ENCODE measurements at places on chromosomes 1 and 21.

- no peak for DNase-seq
Measured at GRCh38 chr1:47023268-47024140, at the start of gene CYP4X1. TSS of gene CYP4X1 (plus strand) at chr1:47023669. CDS start at chr1:47023818, 149 bp downstream.

DNA sequence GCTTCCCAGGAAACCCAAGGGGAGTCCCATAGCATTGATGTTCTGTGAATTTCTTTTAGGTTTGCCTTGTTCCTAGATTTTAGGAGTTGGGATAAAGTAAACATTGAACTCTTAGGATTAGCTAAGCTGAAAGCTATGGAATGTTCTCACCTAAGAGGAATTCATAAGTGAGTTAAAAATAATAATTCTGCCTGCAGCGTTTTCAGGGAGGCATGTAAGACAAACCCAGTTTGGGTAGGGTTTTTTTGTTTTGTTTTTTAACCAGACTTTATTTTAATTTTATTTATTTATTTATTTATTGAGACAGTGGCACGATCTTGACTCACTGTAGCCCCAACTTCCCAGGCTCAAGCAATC lies 28.9 kb upstream of the CD101 start:
- DNase-seq = no peak

DNA sequence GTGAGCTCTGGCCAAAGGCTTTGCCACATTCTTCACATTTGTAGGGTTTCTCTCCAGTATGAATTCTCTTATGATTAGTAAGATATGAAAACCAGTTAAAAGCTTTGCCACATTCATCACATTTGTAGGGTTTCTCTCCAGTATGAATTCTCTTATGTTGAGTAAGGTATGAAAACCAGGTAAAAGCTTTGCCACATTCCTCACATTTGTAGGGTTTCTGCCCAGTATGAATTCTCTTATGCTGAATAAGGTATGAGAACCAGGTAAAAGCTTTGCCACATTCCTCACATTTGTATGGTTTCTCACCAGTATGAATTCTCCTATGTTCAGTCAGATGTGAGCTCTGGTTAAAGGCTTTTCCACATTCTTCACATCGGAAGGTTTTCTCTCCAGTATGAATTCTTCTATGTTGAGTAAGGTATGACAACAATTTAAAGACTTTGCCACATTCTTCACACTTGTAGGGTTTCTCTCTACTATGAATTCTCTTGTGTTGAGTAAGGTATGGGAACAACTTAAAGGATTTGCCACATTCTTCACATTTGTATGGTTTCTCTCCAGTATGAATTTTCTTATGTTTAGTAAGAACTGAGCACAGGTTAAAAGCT lies 20.7 kb downstream of the ZNF695 start:
- no peak for DNase-seq

DNA sequence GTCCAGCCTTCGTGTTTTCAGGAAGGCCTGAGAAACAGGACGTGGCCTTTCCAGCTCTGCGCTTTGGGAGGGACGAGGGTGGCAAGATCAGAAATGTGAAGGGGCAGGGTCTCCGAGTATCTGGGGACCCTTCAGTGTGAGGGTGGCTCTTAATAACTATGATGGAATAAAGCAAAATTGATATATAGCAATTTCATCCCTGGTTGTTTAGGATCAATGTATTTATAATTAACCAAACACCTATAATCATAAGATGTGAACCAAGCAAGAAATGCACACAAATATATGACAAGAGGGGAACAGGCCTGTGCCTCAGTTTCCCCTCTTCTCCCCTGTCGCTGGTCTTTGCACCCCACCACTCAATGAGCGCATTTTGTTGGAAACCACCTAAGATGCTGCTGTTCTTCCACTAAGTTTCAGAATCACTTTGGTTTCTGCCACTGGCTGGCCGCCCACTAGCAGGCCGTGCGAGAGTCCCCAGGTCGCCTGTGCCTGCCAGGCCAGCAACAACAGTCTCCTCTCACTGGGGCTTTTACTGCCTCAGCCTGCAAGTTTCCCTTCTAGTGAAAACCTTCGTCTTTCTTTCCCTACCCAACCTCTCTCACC lies 36.6 kb downstream of the UBASH3A start:
- DNase-seq = no peak

GRCh38 chr1:113123737-113124136 lies 50.7 kb downstream of the LRIG2 start:
- no peak for DNase-seq

DNA sequence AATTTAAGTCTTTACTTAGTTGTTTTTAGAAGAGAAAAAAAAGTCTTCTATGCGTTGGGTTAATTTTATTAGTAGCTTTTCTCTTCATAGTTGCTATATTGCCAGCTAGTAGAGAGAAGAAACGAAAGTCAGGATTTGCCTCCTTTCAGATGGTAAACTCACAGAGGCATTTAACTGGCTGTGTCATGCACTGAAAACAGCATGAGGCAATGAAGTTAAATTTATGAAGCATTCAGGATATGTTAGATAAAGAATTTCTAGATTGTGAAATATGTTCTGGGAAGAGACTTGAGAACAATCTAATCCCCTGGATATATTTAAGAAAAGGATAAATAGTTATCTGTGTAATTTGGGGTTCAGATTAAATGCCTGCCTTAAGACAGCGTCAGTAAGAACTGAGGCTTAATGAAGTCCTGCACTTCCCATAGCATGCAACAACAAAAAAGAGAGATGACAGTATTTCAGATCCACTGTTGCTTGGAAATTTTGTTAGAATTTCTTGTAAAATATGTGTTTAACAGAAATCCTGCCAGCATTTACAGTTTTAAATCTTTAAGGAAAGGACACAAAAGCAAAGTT lies 1.7 kb downstream of the ANGPTL1 start:
- DNase-seq = no peak

GRCh38 chr1:211549092-211549711 lies 29.8 kb downstream of the SLC30A1 start:
- DNase-seq = no peak

GRCh38 chr1:24872061-24872850 lies 57.8 kb downstream of the RUNX3 start:
- DNase-seq = peak; percentile 74

DNA sequence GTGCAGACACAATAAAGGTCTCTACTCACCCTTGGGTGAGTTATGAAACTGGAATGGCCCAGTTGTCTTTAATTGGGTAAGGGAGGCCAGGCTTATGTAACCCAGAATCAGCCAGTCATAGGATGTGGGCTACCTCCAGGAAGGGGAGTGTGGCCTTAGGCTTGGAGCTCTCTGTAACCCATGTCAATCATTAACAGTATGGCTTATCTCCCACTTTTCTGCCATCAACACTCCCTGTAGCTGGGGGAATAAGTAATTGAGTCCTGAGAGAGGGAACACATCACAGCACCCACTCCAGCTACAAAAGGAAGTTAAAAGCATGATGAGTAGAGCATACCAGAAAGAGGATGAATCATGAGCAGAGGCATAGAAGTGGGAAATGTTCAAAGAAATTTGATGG lies 327.0 kb upstream of the DUSP10 start:
- peak; percentile 22 for DNase-seq

- DNase-seq = no peak
Measured at GRCh38 chr1:103489935-103490334, 35.6 kb upstream of the RNPC3 start.

DNA sequence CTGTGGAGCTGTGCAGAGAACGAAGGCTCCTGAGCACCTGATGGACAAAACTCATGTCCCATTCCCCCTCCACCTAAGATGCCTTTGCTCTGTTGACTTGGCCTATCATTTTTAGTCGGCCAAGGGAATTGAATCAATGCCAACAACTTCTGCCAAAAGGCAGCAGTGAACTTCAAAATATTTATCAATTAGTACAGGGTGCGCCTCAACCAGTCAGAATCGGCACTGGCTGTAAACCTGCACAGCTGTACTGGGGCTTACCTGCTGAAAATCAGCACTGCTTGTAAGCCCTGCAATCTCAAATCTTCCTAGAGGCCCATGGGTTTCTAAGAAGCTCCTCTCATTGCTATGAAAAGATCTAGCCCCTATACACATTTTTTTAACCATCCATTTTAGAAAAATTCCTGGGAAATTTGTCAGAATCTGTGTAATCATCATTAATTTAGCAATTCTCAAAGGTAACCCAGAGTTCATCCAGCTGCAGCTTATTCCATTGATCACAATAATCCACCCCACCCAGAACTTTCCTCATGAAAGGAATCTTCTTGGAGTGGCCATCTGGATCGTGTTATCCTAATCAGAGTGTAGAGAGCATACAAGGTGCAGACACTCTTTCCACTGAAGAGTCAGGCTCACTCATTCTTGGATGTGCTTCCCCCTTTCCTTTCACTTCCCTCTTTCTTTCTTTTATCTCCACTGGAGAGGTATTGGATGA lies 40.2 kb downstream of the ADAMTS1 start:
- DNase-seq = no peak

GRCh38 chr21:39947031-39947430 lies 79.8 kb downstream of the PCP4 start:
- DNase-seq = no peak

DNA sequence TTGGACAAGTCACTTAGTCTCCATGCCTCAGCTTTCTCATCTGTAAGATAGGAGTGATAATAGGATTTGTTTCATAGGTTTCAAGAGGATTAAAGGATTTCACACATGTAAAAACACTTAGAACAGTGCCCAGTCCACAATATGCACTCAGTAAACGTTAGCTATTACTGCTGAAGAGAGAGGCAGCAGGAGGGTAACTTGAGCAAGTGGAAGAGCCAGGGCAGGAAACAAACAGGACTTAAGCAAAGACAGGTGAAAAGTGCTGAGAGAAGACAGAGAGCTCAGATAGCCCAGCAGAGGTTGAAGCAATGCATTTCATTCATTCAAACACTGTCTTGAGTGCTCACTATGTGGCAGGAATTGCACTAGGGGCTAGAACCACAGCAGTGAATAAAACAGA lies 21.1 kb upstream of the H3-3A start:
- DNase-seq = peak; percentile 15

DNA sequence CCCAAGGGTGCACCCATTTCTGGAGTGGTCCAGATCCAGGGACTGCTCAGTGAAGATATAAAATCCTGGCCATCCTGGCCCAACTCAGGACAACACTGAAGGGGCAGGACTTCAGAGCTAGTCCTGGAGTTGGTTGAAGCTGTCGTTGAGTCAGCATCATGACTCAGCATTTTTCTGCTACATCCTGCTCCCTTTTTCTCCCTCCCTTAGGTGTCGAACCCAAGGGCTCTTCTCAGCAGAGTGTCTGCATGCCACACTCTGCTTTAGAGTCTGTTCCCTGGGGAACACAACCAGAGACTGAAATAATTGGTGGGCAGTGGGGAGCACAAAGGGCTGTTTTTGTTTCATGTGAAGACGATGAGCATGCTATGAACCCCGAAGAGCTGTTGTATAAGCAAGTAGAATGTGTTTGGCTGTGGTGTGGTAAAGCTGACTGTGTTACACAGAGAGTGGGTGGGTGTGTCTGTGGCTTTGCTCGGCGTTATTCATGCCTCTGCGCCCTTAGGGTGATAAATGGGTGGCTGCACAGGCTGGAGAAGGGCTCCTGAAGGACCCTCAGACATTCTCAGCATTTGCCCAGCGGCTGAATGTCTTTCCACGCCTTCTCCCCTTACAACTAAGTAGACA lies 167.2 kb downstream of the CYYR1 start:
- DNase-seq = no peak

GRCh38 chr1:156356262-156356874 lies 12.6 kb upstream of the RHBG start:
- no peak for DNase-seq

DNA sequence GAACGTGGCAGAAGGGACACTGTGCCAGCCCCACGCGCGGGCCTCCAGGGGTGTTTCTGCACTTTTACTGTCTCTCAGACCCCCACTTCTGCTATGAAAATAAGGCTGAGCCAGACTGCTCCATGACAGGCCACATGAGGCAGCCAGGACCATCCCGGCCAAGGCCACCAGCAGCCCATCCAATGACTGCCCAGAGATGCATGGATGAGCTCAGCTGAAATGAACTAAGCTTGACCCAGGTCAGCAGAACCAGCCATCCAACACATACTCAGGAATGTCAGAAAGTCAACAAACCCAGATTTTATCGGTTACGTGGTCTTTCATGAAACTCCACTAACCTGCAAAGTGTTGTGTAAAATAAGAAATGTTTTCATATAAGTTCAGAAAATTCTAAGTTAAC lies 51.2 kb downstream of the CCDC185 start:
- DNase-seq = no peak

GRCh38 chr1:183673605-183674323 lies 20.6 kb upstream of the APOBEC4 start:
- no peak for DNase-seq

GRCh38 chr1:44417351-44418021 lies 12.4 kb downstream of the RNF220 start:
- DNase-seq = peak; percentile 64

DNA sequence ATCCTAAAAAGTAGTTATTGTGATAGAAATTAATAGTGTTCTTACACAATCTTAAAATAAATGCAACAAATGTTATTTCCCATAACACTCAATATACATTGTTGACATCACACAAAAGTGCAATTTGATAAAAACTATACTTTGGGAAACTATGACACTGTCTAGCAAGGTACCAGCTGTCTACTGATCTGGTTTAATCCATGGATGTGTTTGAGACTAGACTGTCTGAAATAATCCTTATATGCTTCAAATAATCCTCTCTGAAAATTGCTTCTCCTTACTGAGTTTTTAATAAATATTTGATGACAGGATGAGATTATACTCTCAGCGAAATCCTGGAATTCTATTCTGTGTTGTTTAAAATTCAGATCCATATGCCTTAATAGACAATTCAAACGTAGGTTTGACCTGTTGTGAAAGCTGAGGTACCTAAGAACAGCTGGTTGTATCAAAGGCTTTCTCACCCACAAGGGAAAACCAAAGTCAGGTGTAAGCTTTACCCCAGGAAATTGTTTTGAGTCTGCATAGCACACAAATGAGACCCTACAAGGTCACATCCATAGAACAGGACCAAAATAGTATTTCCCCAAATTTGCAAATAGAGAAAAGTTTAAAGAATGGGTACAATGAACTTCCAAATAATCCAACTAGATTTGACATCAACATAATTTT lies 8.8 kb upstream of the GFI1 start:
- no peak for DNase-seq

GRCh38 chr1:29647581-29647980 lies 411.3 kb downstream of the PTPRU start:
- DNase-seq = no peak

GRCh38 chr1:30905916-30906620 lies 2.5 kb downstream of the SDC3 start:
- DNase-seq = no peak

GRCh38 chr1:31703431-31704270 lies at the start of gene COL16A1:
TSS of gene COL16A1 (minus strand) at chr1:31704017. CDS start at chr1:31702193, 1,824 bp downstream.
- DNase-seq = no peak

- DNase-seq = no peak
Measured at GRCh38 chr1:103460511-103460910, 65.0 kb upstream of the RNPC3 start.

DNA sequence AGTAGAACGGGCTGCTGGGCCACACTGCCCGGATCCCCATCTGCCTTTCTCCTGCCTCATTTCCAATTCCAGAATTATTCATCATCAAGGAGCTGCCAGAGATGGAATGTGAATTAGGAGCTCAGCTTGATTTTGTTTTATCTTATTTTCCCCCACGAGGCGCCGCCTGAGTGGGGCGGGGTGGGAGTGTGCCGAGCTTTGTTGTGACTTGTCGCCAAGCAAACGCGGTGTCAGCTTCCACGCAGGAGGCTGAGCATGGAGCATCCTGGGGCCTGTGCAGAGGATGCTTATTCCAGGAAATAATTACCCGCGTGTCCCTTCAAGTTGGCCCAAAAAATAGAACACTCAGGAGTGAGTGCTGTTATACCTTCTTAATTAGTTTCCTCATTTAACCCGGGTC lies 91.2 kb downstream of the HMGB4 start:
- no peak for DNase-seq

GRCh38 chr1:106889059-106889458 lies 167.4 kb upstream of the PRMT6 start:
- no peak for DNase-seq

GRCh38 chr1:177441281-177441680 lies 270.5 kb downstream of the BRINP2 start:
- DNase-seq = no peak

All from suppressor macrophage treated with lipopolysaccharide for 1 hour (primary cell).